ENCODE measurements at places on chromosomes 7 and 10.

DNA sequence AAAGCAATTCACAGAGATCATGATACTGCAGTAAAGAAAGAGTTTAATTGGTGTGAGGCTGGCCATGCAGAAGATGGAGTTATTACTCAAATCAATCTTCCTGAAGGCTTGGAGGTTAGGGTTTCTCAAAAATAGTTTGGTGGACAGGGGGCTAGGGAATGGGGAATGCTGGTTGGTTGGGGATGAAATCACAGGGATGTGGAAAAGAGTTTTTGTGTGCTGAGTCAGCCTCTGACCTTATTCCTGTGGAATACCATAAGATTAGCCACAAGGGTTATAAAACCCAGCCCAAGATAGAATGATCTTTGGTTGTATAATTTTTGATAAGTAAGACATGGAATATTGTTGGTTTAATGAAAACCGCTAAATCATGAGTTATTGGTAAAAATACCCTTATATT, 764.3 kb downstream of the TYW1 start:
- no peak for DNase-seq
- H3K27me3 ChIP-seq = no peaks in the 10 kb centered on the region

- H3K27me3 ChIP-seq = no peaks in the 10 kb centered on the region
- no peaks in the 10 kb centered on the region for H3K36me3 ChIP-seq
- 0 out of 2 replicates have a peak, but pooled peaks cover 6% of the 10 kb centered on the region for H3K4me1 ChIP-seq
- peak; percentile 84 for DNase-seq
- peak overlapping the region; percentile 63 for H3K4me3 ChIP-seq
These were observed 6.5 kb downstream of the AHR start for GRCh38 chr7:17304926-17305325.

GRCh38 chr10:32151871-32152270, 95.6 kb upstream of the KIF5B start:
- H3K4me3 ChIP-seq = no peak overlapping the region
- DNase-seq = no peak
- H3K27me3 ChIP-seq = no peaks in the 10 kb centered on the region

- H3K27ac ChIP-seq = no peak overlapping the region
- peaks cover 12% of the 10 kb centered on the region for H3K4me1 ChIP-seq
- no peak overlapping the region for H3K4me3 ChIP-seq
- H3K36me3 ChIP-seq = no peaks in the 10 kb centered on the region
These were observed 138.9 kb upstream of the CDK13 start for GRCh38 chr7:39811161-39811614.

- no peaks in the 10 kb centered on the region for H3K4me1 ChIP-seq
- no peak overlapping the region for H3K4me3 ChIP-seq
- H3K27me3 ChIP-seq = peaks cover 2% of the 10 kb centered on the region
- H3K36me3 ChIP-seq = peaks cover 16% of the 10 kb centered on the region
- no peak for DNase-seq
These were observed 187.0 kb downstream of the MAD1L1 start for GRCh38 chr7:2045559-2046405.

- no peaks in the 10 kb centered on the region for H3K4me1 ChIP-seq
- no peak overlapping the region for H3K4me3 ChIP-seq
- H3K27me3 ChIP-seq = peaks cover 1% of the 10 kb centered on the region
These were observed 10.7 kb downstream of the AMZ1 start for GRCh38 chr7:2698581-2699288.

DNA sequence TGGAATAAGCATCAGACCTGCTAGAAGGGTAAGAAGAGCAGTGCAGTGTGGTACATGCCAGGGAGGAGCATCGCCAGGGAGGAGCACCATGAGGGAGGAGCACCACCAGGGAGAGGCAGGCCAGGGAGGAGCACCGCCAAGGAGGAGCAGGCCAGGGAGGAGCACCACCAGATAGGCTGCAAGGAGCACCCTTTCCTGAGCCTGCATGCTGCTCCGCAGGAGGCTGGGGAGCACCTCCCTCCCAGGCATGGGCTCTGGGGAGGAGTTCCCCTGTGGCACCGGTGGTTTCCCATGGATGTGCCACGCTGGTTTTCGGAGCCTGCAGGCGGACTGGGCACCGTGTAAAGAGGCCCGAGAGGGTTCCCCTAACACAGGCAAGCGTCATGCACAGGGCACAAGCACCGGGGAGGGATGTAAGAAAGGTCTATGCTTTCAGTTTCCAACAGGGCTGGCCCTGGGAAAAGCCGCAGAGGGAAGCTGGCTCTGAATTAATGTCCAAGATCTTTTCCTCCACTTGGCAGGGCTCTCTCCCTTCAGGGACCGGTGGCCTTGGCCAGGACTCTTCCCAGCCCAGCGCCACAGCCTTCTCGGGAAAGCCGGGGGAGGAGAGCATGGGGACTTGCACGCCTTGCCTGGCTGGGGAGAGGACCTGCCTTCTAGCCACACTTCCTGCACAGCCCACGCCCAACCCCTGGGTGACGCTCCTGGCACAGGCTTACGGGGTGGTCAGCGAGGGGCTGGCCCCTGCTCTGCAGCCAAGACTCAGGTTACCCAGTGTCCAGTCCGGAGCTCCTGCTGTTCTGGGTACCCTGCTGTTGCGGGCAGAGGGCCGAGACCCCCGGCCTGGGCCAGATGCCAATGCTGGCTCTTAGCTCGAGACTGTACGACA, 11.5 kb upstream of the GPER1 start:
- H3K27ac ChIP-seq = no peak overlapping the region
- no peak overlapping the region for H3K4me3 ChIP-seq
- no peaks in the 10 kb centered on the region for H3K4me1 ChIP-seq
- DNase-seq = no peak

- H3K27ac ChIP-seq = no peak overlapping the region
- no peak overlapping the region for H3K4me3 ChIP-seq
- peaks cover 42% of the 10 kb centered on the region for H3K4me1 ChIP-seq
- H3K27me3 ChIP-seq = peaks cover 4% of the 10 kb centered on the region
- no peaks in the 10 kb centered on the region for H3K36me3 ChIP-seq
These were observed 53.2 kb upstream of the FAM3C start for GRCh38 chr7:121449329-121449728.
